ENCODE measurements at places on chromosomes 7 and 10.

- no peak for DNase-seq
Observed at GRCh38 chr7:105985229-105985628, 22.2 kb downstream of the CDHR3 start.

DNA sequence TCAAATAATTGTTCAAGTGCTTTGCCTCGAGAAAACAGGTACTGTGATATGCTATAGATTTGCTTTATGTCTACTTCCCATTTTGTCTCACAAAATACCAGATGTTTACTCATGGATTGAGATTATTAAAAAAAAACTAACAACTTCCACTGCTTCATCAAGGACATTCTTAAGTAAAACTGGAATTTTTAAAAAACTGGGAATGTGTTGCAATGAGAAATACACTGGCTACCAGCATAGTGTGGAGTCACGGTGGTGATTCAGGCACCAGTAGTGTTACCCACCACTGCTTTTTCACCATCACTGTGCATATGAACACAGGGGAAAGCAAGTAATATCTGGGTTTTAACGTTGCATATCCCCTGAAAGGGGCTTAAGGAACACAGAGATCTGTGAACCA is 21.2 kb downstream of the FIGNL1 start:
- no peak for DNase-seq

DNA sequence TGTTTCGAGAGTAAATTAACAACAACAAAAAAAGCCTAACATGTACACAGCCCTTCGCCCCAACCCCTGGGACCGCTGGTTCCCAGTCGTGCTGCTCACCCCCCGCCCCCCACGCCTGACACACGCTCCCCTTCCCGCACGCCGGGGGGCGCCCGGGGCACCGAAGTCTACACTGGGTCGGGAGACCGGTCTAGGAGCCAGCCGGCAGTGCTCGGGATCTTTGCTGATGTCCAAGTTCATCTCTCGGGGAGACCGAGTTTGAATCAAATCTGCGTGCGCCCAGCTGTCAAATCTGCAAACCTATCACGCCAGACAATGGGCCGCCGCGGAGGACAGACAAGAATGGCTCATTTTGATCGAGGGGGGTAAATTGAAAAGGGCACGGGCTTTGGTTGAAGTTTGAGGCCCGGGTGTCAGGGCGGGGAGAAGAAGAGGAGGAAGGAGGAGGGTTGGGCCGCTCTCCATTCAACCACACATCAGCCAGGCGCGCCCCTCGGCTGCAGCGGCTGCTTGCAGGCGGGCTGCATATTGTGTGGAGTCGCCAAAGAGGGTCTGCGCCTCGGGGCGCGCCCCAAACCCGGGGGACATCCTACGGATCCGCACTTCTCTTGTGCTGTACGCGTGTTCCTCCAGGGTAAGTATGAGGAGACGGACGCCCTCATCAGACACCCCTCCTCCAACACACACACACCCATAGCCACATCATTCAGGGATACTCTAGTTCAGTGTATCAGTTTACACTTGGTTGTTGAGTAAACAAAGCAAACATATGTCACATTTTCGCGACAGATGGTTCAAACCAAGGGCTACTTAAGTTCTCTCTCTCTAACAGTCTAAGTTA is 1.3 kb upstream of the GFRA1 start:
- DNase-seq: no peak

DNA sequence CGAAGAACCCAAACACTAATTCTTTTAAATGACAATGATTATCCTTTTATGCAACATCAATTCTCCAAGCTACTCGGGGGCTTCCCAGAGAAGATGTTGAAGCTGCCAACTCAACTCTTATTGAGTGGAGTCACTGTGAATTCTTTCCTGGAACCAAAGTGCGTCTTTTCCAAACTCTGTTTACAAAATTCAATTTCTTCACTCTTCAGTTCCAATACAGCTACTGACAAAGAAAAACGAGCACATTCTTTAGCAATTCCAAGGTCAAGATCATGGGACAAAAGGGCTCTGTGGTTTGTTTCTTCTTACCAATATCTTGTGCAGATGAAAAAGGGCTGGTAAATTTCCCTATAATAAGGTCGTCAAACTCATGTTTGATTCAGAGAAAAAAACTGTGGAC is 74.2 kb downstream of the FAS start:
- no peak for DNase-seq

DNA sequence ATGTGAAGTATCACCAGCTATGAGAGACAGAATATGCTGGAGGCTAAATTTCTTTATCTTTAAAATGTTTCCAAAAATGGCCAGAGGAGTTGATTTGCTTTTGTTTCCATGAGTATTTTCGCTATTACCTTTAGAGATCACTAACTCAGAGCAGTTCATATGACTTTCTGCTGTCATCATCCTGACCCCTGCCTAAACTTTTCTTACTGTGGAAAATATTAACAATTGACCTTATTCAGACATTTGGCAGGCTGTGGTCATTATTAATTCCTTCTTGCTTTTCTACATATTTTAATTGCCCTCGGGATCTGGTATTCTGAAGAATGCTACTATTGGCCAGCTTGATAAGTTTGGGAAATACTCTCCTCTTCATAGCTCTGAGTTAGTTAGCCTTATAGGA is 156.5 kb downstream of the EXOC4 start:
- DNase-seq: no peak

DNA sequence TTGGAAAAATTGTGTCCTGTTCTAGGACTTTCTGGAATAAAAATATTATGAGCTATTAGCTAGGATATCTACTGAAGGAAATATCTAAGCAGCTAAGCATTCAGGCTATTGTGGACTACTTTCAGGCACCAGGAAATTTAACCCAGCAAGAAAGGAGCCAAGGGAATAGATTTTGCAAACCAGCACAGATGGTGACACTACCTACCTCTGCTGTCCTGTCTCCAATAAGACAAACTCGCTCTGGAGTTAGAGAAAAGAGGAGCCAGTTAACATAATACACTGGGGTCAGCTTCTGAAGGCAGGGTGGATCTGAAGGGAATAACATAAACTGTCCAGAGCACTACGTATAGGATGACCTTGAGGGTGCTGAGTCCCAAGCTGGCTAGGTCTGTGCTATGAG is 223.7 kb upstream of the PRSS58 start:
- DNase-seq: no peak

- DNase-seq: no peak
Observed at GRCh38 chr7:157930926-157931466, 594.2 kb downstream of the DNAJB6 start.

- peak; percentile 54 for DNase-seq
Observed at GRCh38 chr7:157010588-157011332, at the start of gene MNX1. MNX1 (minus strand) TSS chr7:157010663; CDS start chr7:157010350, 313 bp downstream.

All from CD4-positive, alpha-beta T cell treated with Interleukin-1 beta for 1 hour (primary cell).